ENCODE measurements at places on chromosomes 11 and 22.

- DNase-seq = no peak
These were observed 62.6 kb downstream of the METTL15 start for GRCh38 chr11:28170759-28171158.

DNA sequence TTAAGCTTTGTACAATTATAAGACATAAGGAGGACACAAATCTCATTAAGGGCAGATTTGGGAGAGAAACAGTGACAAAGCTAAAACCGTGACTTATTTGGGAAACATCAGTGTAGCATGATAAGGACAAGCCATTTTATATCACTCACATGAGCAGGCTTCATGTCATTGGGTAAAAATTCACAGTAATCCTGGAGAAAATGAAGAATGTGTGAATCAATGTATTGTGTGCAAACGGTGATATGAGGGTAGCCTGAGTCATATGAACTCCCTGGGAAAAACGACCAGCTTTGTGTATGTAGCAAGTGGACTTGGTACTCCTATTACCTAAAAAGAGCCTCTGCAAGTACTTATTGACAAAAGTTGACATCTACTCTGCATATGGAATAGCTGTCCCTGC, 6.0 kb upstream of the TRIM34 start:
- DNase-seq = no peak

DNA sequence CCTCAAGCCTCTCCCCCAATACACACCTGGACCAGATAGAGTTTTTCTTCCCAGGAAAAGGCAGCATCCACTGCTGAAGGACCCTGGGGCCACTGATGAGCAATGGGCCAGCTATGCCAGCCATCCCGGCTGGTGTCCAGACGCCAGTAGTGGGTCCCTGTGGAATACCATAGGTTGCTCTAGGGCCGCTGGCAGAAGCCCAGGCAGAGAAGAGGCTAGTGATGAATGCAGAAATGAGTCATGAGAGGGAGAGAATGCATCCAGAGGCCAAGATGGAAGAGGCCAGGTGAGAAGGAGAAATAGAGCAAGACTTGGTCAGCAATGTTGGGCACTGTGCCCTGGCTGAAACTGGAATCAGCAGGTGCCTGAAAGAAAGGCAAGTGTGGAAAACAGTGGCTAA, 8.9 kb downstream of the HPX start:
- no peak for DNase-seq

- DNase-seq = no peak
These were observed 50.3 kb downstream of the CLMP start for GRCh38 chr11:123144707-123145106.

GRCh38 chr11:64771861-64772260, 6.5 kb downstream of the SF1 start:
- DNase-seq = no peak

All from eye (tissue), 1 donor.